ENCODE measurements at places on chromosomes 16 and 17.

DNA sequence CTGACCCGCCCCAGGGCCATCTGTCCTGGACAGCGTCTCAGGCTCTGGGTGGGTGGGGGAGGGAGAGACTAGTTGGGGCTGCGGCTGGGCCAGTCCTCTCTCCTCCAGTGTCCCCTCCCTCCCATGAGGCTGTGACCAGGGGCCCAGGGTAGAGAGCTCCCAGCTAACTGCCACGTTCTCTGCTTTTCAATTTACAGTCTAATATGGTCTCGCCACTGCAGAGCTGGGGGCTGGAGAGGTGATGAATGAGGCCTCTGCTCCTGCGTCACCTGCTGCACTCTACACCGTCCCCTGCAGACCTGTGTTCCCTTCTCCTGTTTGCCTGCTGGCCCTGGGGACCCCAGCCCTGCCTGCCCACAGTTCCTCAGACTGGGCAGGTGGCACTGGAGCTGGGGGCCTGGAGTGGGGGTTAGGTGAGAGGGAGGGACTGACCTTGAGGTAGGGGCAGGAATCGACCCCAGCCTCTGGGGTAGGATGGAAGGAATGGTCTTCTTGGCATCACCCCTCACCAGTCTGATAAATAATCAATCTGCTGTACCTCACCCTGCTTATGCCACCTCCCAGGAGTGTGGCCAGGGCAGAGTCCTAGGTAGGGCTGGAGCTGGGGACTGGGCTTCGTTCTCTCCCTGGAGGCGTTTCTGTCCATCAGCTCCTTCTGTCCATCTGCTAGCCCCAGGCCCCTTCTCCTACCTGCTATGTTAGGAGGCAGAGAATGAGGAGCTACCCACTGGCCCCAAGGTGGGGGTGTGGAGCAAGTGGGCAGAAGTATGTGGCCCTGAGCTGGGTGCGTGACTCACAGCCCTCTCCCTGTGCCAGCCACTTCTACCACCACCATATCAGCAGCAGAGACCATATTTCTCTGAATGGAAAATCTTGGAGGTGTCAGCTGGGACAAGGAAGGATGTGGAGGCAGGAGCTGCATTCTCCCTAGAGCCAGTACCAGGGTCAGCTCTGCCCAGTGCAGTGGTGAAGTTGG is 12.9 kb downstream of the SEZ6 start:
- no peak for DNase-seq

DNA sequence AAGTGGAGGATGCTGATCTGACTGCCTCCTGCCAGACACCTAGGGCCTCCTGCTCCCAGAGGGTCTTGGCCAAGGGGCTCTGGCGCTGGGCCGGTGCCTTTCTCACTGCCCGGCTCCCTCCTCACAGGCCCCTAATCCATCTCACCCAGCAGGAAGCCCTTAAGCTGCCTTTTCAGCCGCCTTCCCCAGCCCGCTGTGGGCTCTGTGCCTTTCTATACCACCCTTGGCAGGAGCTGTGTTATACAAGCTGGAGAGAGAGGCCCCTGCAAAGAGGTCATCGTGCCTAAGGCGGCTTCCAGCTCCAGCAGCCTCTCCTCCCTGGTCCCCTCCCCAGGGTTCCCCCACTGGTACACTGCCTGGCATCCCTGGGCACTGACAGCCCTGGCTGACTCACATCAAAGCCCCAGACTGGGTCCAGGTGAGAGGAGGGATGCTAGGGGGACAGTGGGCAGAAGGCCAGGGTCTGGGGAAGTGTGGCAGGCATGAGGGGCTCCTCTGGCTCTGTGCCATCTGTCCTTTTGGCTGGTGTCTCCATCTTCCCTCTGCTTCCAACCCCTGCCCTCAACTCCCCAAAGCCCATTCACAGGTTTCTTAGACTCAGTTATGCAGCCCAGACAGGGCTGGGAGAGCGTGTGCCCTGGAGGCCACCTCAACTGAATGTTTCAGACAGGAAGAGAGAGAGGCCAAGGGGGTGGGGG is 15.3 kb upstream of the FZD2 start:
- DNase-seq, result no peak

- no peak for DNase-seq
Observed at GRCh38 chr17:66337268-66337667, 34.9 kb downstream of the PRKCA start.

- DNase-seq, result no peak
Observed at GRCh38 chr17:29581583-29582253, 7.7 kb downstream of the GIT1 start.

DNA sequence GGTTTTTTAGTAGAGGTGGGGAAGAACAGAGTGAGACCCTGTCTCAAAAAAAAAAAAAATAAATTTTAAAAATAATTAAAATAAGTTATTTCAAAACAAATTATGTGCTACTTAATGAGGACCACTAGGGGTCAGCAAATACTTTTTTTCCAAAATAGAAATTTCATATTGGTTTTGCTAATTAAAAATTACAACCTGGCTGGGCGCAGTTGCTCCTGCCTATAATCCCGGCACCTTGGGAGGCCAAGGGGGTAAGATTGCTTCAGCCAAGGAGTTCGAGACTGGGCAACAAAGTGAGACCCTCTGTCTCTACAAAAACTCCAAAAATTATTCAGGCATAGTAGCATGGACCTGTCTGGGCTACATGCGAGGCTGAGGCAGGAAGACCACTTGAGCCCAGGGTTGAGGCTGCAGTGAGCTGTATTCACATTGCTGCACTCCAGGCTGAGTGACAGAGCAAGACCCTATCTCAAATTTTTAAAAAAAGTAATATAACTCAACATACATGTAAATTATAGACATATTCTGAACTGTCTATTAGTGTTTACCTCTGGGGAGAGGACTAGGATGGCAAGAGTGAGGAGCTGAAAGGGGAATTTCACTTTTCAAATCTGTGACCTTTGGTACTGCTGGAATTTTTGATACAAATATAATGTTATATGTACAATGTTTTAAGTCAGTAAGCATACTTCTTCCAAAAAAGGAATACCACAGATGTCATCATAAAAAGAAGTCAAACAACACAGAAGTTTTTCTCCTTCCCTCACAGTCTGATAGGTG is 8.1 kb downstream of the MEIOB start:
- DNase-seq, result no peak

- no peak for DNase-seq
Observed at GRCh38 chr16:17154981-17155380, 315.8 kb downstream of the XYLT1 start.

DNA sequence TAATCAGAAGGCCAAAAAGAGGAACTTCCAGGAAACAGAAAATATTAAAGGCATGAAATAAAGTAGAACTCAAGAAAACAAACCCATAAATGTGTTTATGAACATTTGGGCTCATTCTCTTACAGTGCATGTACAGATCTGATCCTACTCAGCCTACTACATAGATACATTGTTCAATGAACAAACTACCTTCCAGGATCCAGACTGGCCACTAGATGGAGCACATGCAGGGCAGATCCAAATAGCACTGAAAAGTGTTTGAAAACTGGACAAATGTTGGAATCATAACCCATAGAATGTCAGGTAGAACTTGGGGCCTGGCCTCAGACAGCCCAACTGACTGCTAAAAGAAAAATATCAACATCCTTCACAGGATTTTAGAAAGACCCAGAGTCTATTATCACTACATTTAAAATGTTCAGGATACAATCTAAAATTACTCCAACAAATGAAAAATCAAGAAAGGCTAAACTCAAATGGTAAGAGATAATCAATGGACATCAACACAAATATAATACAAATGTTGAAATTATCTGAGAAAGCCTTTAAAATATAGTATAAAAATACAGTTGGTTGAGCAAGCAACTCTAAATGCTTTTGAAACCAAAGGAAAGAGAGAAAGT is 122.4 kb upstream of the NUDT7 start:
- DNase-seq, result no peak

- no peak for DNase-seq
Observed at GRCh38 chr17:67920212-67920611, 76.1 kb downstream of the C17orf58 start.

DNA sequence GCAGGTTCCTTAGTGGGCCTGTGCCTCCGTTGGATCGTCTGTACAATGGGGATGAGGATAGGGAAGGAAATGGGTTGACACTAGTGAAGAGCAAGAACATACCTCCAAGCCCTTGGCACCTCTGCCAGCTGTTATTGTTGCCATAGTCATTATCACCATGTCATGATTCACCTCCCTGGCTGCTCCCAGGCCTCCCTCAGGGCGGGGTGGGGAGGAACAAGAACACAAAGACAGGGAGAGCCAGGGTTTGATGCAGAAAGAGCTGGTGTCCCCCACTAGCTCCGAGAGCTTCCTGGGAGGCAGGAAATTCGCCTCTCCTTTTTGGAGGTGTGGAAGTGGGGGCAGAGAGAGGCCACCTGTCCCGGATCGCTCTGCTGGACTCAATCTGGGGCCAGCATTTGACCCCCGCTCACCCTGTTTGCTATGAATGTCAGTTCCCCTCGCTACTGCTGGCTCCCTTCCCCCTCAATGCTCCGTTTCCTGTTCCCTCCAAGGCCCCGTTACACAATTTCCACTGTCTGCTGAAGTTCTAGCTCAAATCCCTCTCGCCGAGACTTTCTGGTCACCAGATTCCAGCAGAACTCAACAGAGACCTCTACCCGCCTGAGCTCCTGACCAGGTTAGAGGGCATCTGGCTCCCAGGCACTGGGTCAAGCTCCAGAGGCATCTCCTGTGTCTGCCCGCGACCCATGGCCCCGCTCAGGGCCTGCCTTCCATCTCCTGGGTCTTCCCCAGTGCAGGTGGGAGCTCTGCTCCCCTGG is 9.1 kb downstream of the TIMP2 start:
- DNase-seq, result no peak

DNA sequence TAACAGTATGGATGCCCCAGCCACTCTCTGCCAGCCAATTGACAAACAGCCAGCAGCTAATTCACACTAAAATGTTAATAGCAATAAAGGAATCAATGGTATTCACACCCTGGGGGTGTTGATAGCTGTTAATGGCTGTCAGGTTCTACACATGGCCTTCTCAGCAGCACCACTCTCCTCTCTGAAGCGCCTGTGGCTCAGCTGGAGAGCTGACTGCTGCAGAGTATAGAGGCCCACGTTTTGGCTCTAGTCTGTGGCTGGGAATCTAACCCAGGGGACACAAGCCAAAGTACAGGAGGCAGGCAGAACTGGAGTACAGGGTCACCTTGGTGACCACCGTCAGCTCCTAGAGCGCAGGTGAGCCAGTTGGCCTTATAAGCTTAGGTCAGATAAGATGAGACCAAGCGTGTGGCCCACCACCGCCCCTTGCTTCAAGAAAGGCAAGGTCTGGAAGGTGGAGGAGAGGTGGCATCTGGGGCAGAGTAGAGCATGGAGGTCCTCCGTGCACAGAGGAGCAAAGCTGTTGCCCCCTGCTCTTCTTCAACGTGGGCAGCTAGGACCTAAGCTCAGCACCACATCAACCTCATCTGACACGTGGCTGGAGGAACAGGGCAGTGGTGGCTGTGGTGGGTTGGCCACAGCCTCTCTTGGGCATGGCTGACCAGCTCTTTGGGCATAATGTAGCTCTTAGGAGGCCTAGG is 25.4 kb downstream of the CCR7 start:
- no peak for DNase-seq

- DNase-seq, result no peak
Observed at GRCh38 chr17:53588317-53588716, 234.4 kb upstream of the KIF2B start.

DNA sequence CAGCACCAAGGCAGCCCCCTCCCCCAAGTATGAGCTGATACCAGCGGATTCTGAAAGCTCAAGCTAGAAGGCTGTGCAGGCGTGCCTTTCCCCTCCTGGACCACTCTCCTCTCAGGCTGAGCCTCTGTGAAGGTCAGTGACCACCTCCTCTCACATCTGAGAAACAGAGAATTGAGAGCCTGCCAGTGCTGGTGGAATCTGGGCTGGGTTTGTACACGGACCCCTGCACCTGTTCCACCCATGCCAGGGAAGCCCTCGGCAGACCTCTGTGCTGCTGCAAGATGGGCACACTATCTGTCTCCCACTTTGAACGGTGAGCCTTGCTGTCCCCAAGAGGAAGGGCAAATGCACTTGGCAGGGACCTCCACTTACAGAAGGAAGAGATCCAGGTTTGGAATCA is 54.7 kb upstream of the SDK2 start:
- DNase-seq, result no peak

GRCh38 chr17:38320482-38320881 is 23.3 kb downstream of the GPR179 start:
- DNase-seq, result no peak

GRCh38 chr16:12742741-12743140 is 60.9 kb downstream of the CPPED1 start:
- DNase-seq, result no peak

- no peak for DNase-seq
Observed at GRCh38 chr16:85018529-85019236, 7.3 kb upstream of the ZDHHC7 start.

DNA sequence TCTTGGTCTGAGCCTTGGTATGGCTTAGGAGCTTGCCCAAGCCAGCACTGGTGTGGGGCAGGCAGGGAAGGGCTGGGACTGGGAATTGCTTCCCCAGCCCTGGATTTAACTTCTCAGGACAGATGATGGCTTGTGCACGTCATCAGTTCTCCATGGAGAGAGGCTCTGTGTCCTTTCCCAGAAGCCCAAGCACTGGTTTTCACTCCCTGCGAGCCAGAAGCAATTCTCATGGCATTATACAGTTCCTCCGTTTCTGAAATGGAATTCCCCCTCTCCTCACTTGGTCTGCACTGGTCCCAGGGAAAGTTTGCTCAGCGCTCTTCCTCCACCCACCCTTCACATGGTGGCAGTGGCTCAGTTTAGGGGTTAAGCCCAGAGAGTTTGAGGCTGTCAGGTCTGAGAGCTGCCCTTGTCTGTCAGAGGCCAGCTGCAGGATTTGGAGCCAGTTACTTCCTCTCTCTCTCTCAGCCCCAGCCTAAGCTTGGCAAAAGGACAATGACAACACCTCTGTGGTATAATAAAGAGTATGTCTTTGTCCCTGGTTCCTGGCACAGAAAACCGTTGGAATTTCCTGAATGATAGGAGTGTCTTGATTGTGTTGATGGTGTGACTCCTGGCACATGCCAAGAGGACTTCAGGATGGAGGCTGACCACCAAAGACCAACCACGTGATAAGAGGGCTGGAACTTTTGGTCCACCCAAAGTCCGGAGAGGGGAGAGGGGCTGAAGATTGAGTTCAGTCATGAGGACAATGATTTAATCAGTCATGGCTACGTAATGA is 219.6 kb upstream of the TNRC6C start:
- no peak for DNase-seq

DNA sequence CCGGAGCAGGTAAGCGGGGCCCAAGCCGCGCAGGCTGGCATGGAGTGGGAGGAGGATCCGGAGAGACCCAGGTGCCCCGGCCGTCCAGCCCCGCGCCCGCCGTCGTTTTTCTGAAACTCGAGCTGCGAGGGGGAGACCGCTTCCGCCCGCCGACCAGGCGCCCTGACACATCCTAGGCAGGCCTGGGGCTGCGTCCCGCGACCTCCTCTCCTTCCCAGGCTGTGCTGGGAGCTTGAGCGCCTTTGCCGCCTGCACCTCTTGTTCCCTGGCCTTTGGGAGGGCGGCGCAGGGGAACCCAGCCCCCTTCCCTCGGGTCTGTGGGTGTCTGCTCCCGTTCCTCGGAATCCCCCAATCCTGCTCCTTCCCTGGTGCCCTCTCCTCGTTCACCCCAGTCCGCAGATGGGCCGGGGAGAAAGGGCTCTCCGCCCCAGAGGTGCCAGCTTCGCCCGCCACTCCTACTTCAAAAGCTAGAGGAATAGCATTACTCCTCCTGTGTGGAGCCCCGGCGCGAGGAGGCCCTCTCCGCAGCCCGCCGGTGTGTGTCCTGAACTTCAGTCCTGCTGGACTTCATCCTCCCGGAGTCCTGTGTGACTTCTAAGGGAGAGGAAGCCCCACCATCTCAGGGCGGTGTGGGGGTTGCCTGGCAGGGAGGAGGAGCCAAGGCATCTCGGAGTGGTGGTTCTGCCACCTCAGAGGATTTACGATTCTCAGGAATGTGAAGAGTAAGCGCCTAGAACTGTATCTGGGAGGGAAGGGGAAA is 1.0 kb downstream of the NHERF1 start:
- DNase-seq, result no peak
